ENCODE measurements at places on chromosomes 7 and 10.

- no peak for DNase-seq
These were observed 19.8 kb upstream of the CPN1 start for GRCh38 chr10:100101192-100102076.

DNA sequence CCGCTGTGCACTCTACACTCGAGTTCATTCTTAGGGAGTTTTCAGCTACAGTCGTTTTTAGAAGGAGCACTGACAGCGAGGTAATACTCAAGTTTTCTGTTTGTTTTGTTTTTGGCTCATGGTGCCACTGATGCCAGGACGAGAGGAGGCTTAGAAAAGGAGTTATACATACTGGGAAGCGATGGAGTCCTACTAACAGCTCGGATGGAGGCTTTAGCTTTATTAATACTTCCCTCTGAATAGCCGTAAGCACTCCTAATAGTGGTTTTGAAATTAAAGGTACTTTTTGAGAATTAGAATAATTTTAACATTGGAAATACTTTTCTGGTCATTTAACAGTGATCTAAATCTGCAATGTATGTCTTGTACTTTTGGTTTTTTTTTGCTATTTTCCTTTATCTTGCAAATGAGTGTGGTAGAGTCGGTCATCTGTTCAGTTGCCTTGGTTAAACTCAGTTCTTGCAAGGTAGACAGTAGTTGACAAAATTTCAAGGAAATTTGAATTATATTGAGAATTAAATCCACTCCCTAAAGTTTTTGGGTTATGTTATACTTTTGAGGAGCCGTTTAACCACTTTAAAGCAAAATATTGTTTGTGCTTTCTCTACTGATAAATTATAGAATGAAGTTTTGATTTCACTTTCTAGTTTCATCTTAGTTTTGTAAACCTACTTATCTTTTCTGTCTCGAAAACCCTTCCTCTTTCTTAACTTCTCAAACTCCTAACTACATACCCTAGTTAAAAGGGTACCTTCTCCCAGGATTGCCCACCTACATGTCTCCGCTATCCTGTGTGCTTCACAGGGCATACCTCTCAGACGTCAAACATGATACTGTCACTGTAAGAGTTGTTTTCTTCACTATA lies 1.5 kb downstream of the HBP1 start:
- DNase-seq: no peak

DNA sequence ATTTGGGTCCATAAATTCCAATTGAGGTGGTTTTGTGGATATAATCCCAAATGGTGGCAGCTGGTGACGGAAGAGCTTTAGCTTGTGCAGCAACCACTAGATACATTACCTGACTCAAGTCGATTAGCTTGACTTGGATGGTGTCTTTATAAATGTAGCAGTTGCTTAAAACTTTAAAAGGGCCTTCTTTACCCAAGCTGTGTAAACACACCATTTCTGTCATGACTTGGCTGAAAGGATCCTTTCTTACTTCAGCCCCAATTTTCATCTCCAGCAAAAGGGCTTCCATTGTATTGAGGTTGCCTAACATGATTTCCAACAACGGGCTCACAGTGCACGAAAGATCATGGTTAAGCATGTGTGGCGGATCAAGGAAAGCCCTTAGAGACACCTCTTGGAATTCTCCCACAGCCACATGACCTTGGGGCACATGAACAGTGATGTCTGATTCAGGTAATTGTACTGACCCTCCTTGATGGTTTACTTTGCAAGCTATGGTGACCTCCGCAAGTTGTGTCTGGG lies 57.9 kb downstream of the MACC1 start:
- DNase-seq: no peak

- DNase-seq: no peak
These were observed 15.7 kb downstream of the RBM33 start for GRCh38 chr7:155660059-155660757.

- DNase-seq: no peak
These were observed 3.5 kb upstream of the MYPN start for GRCh38 chr10:68105820-68106219.

DNA sequence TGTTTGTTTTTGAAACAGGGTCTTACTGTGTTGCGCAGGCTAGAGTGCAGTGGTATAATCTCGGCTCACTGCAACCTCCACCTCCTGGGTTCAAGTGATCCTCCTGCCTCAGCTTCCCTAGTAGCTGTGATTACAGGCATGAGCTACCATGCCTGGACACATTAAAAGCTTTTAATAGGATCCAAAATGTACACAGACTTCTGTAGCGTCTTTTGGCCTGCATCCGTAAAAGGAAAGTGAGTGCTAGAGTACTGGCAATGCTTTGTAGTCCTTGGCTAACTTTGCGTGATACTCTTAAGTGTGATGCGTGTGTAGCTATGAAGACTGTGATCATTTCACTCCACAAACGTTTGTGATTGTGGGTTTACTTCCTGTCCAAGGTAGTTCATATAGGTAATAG lies 13.3 kb downstream of the ZRANB1 start:
- DNase-seq: no peak

DNA sequence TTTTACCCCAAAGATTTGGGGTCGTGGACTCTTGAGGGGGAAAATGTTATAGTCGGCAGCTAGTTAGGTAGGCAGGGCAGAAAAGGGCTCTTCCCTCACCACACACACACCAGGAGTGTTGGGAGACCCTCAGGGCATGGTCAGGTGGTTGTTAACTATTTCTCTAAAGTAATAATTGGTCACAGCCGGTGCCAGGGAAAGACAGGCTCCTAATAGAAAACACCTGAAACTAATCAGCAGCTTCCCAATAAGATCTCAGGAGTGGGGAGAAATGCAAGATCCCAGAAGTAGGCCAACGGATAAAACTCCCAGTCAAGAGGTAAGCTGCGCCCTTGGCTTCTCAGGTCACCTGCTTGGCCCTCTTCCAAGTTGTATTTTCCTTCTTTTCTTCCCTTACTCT lies 213.1 kb downstream of the PHTF2 start:
- DNase-seq: no peak

DNA sequence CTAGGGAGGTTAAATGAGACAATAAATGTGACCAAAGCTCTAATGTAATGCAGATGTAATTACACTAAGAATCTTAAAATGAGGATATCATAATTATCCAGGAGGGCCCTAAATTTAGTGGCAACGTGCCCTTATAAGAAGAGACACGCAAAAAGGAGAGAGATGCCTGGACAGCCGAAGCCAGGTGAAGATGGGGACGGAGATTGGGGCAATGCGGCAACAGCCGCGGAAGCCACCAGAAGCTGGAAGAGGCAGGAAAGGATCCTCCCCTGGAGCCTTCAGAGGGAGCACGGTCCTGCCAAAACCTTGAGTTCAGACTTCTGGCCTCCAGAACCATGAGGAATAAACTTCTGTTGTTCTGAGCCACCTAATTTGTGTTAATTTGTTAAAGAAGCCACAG lies 25.3 kb upstream of the C10orf71 start:
- DNase-seq: no peak

DNA sequence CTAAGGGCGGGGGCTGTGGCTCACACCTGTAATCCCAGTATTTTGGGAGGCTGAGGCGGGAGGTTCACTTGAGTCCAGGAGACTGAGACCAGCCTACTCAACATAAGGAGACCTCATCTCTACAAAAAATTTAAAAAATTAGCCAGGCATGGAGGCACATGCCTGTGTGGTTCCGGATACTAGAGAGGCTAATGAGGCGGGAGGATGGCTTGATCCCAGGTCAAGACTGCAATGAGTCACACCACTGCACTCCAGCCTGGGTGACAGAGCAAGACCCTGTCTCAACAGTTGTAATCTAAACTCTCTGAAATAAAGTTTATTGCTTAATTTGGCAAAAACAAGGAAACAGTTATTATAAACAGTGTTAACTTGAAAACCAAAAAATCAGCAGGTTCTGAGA lies 123.3 kb downstream of the USP6NL start:
- DNase-seq: no peak

DNA sequence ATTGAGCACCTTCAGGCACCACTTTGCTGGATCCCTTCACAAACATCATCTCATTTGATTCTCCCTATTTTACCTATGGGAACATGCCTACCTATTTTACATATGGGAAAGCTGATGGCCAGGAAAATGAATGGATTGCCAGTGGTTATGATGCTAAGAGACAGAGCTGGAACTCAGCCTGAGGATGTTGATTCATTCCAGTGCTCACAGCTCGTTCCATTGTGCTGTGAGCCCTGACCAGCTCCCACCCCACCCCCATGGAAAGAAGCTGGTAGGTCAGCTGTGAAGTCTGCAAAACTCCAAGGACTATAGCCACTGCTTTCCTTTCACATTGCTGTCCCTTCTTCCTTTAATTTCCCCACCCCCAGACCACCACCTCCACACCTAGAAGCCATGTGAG lies 9.6 kb downstream of the UBTD1 start:
- no peak for DNase-seq

- DNase-seq: no peak
These were observed 110.5 kb upstream of the GPR26 start for GRCh38 chr10:123555616-123556015.

- no peak for DNase-seq
These were observed 92.0 kb downstream of the BBS9 start for GRCh38 chr7:33221390-33221789.

DNA sequence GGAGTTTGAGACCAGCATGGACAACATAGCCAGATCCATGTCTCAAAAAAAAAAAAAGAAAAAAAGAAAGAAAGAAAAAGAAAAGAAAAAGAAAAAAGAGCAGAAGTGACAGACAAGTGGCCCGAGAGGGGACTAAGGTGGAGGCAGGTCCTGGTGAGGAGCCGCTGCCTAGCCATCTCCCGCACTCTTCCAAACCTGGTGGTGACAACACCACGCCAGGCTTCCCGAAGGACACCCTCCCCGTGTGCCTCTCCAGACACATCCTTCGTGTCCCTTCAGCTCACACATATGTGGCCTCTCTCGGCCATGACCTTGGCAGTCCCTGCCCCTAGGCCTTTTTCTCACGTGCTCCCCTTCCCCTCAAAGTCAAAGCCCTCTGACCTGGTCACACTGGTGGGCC lies 36.4 kb downstream of the IFT22 start:
- no peak for DNase-seq

DNA sequence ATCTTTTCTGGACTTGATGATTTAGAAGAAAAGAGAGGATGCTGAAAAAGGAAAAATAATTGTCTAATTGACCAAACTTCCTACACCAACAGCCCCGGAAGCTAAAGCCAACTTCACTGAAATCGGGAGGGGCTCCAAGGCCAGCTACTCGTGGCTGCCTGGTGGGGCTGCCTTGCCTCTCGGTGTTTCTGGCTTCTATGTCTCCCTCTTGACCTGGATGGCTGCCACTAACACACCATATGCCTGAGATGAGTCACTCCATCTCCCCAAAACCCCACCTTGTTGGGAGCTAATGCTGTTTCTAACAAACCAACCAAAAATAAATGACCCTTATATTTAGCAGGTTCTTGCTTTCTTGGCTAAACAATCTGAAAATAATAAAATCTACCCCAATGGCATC lies 87.6 kb upstream of the AFAP1L2 start:
- DNase-seq: no peak

DNA sequence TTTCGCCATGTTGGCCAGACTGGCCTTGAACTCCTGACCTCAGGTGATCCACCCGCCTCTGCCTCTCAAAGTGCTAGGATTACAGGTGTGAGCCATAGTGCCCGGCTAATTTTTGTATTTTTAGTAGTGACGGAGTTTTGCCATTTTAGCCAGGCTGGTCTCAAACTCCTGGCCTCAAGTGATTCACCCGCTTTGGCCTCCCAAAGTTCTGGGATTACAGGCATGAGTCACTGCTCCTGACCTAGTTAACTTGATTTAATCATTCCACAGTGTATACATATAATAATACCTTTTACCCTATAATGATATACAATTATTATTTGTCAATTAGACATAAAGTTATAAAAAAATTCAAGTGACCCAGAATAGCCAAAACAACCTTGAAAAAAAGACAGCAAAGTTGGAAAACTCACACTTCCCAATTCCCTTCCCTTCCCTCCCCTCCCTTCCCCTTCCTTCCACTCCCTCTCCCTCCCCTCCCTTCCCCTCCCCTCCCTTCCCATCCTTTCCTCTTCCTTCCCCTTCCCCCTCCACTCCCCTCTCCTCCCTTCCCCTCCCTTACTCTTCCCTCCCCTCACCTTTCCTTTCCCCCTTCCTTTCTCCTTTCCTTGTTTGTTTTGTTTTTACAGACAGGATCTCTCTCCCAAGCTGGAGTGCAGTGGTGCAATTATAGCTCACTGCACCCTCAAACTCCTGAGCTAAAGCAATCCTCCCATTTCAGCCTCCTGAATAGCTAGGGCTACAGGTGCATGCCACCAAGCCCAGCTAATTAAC lies 14.8 kb upstream of the ZMIZ2 start:
- no peak for DNase-seq

GRCh38 chr10:88309365-88309764 lies 273.8 kb downstream of the RNLS start:
- no peak for DNase-seq

DNA sequence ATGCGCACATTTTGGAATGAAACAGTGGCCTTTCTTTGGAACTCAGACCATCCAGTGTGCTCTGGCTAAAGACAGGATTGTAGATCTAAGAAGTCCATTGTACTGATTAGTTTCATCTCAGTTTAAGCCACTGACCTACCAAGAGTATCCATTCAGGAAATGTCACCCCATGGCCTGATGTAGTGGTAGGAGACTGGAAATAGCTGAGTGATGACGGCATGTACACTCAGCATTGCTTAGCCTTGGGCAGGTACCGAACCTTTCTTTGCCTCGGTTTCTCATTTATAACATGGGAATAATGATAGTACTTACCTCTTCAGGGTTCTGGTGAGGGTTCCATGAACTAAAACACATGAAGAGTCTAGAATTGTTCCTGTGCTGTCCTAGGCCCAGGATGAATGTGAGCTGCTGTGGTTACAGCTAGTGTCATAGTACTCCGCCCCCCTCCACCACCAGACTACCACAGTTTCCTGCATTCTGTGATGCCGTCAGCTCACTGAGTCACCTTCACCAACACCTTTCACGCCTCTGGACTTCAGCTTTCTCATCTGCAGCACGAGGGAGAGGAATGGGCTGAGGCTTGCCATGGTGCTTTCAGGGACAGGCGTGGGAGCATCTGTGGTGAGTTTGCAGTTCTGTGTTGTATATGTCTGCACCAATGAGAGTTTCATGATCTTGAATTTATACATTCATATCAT lies 484.0 kb upstream of the GALNT17 start:
- peak; percentile 70 for DNase-seq

GRCh38 chr10:3867454-3868270 lies 82.7 kb upstream of the KLF6 start:
- no peak for DNase-seq

All from activated T-cell treated with anti-CD3 and anti-CD28 coated beads for 24 hours (primary cell).